ENCODE measurements at places on chromosomes 3 and 15. TPM values are rescaled to one million over a fixed set of nuclear protein-coding genes. Genes with fewer than 3 reads are reported as not detected.

GRCh38 chr3:170117134-170117533, 64.4 kb downstream of the PHC3 start:
- no peak for DNase-seq

DNA sequence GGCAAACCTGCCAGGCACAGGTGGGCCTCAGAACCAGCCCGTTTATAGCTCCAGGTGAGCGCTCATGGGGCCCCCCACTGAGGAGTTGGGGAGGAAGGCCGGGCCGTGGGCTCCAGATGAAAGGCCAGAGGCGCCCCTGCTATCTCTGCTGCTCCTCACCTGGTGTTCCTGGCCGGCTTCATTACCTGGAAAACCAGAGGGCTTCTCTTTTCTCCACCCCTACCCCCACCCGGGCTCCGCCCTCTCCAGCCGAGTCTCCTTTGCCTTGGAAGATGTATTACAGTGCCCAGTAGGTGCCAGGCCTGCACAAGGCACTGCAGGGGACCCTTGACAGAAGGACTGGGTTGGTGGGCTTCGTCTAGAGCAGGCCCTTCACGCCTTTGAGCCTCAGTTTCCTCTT, 111.4 kb downstream of the WNT7A start:
- no peak for DNase-seq

DNA sequence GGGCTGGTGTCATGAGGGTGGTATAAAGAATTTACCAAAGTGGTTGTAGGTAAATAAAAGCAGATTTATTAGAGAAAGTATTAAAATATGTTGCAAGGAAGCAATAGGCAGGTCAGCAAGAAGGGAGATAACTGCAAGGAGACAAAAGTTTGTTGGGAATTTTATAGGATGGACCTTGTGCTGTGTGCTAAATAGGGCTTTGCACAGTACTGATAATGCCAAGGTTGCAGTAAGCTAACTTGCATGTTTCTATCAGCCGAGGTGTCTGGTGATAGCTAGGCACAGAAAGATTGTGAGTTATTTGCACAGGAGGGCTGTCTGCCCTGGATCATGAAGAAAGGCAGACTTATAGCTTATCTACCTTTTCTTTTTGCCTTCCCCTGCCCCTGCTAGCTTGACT, 102.5 kb upstream of the SPRED1 start:
- DNase-seq, result no peak

GRCh38 chr15:69679623-69680228, 227.1 kb downstream of the RPLP1 start:
- no peak for DNase-seq

GRCh38 chr15:63093486-63094205, 28.0 kb upstream of the LACTB start:
- peak; percentile 77 for DNase-seq

GRCh38 chr3:98744283-98744682, 18.9 kb upstream of the ST3GAL6 start:
- DNase-seq, result no peak

DNA sequence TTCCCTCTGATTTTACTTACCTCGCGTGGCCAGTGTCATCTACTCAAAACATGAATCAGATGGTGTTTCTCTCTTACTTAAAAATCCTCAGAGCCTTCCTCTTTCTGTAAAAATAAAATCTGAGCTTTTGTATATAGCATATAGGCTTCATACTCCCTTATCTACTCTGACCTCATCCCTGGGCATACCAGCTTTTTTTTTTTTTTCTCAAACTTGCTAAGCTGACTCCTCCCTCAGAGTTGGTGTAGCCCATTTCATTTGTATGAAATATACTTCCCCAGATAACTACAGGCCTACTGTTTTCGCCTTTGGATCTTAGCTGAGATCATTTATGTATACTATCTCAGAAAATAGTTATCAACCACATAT, 648.9 kb upstream of the ALCAM start:
- no peak for DNase-seq

GRCh38 chr3:13004376-13004775, 68.9 kb downstream of the IQSEC1 start:
- DNase-seq, result no peak

GRCh38 chr3:96803870-96804269, 10.5 kb upstream of the EPHA6 start:
- no peak for DNase-seq

GRCh38 chr3:99730870-99731269, 86.8 kb upstream of the CMSS1 start:
- DNase-seq, result no peak

GRCh38 chr3:196604548-196604947, 34.9 kb upstream of the NRROS start:
- no peak for DNase-seq

DNA sequence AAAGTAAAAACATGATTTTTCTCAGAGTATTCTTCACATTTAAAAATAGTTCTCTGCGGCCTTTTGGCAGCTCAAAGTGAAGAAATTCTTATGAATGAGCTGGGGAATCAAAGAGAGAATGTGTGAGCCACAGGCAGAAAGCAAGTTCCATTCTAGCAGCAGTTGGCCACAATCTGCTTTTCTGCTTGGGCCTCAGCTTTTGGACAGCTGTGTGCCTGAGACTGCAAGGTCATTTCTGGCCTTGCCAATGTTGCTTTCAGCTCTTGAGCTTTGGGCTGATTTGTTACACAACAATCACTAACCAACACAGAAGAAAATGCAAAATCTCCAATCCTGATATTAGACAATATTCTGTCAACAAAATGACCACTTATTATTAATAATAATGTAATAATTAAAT, 14.4 kb upstream of the TM4SF4 start:
- no peak for DNase-seq

DNA sequence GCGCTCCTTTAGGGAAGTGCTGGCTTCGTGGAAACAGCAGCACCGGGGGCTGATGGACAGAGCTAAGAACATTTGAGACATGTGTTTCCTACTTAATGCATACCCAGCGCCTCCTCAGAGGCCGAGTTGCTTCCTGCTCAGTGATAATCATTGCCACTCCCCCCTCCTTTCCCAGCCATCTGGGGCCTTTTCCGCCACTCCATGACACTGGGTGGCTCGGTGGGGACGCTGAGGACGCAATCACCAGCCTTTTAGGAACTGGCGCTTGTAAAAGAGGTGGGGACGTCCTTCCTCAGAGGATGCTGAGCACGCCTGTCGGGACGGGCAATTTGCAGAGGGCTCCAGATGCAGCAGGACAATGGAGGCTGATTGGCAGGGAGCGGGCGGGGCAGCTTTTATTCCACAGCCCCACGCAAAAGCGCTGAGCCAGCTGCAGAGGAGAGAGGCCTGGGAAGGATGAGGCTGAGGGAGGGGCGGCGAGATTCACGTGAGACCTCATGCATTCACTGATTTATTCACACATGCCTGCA, 22.2 kb upstream of the IQSEC1 start:
- no peak for DNase-seq

GRCh38 chr15:48643776-48644466, 1.6 kb downstream of the FBN1 start:
- DNase-seq, result no peak

- no peak for DNase-seq
Measured at GRCh38 chr15:60363903-60364611, 33.7 kb downstream of the ANXA2 start.

Gene GPR15
- 0.15 TPM for total RNA-seq

Gene TMEM207
- not detected for total RNA-seq

Gene PLXNB1
- total RNA-seq, result 69.6 TPM

Gene NDN
- 3.7 TPM for total RNA-seq

Gene SAMMSON
- total RNA-seq, result not detected

Gene AADACL2
- total RNA-seq, result not detected

Data from pancreas (tissue), 10 donors.